T-helper 17 cell (primary cell): ENCODE measurements at places on chromosomes 1 and 21. TPM values are rescaled to one million over a fixed set of nuclear protein-coding genes. Genes with fewer than 3 reads are reported as not detected.

The ZNF695 gene
- not detected for total RNA-seq

The MECR gene
- total RNA-seq, result 8.0 TPM

The A3GALT2 gene
- total RNA-seq, result not detected

The NGF gene
- total RNA-seq, result not detected

The ARTN gene
- 0.52 TPM for total RNA-seq

The RGS2 gene
- 122 TPM for total RNA-seq

The TMEM200B gene
- not detected for total RNA-seq

The FAM131C gene
- total RNA-seq, result not detected

The PCP4 gene
- not detected for total RNA-seq

DNA sequence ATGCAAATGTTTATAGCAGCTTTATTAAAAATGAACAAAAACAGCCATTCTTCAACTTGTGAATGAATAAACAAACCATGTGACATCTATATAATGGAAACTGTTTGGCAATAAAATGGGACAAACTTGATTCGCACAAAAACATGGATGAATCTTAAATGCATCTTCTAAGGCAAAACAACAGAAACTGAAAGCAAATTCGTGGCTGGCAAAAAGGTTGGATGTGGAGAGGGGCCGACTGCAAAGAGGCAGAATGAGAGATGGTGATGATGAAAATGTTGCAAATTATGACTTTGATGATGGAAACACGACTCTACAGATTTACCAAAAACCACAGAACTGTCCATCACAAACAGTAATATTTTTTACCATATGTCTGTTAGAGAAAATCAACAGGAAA is 327.0 kb upstream of the NR5A2 start:
- no peak overlapping the region for H3K27ac ChIP-seq
- H3K4me1 ChIP-seq, result peaks cover 10% of the 10 kb centered on the region
- peaks cover 2% of the 10 kb centered on the region for H3K36me3 ChIP-seq
- H3K4me3 ChIP-seq, result peak overlapping the region; percentile 6

DNA sequence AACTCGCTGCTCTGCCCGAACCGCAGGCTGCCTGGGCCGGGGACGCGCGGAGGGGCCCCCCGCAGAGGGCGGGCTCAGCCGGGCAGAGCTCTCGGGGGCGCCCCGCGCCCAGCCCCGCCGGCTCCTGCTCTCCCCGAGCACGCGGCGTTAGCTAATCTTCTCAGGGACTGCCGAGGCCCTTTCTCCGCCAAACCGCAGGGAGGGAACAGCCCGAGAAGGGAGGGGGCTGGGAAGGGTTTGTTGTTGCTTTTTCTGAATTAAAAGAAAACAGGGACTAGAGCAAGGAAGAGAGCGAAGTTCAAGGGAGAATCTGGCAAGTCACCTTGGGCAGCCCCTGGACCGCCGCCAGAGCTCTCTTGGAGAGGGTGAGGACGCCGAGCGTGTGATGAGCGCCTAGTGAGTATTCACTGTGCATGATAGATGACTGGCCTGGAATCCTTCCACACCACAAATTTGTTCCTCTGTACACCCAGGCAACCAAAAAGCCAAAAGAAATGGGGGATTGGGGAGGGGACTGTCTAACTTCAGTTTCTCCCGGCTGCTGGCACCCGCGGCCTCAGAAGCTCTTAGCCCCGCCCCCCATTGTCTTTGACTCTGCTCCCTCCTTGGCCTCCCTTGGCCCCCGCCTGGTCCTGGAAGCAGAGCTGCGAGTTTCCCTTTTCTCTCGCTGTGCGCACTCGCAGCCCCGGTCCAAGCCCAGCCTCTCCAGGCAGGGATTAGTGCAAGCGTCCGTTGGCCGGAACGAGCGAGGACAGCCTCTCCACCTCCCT is 19.7 kb upstream of the LMX1A start:
- H3K27ac ChIP-seq, result no peak overlapping the region
- no peak for DNase-seq
- H3K27me3 ChIP-seq, result peaks cover 76% of the 10 kb centered on the region
- peak overlapping the region; percentile 83 for H3K4me3 ChIP-seq

DNA sequence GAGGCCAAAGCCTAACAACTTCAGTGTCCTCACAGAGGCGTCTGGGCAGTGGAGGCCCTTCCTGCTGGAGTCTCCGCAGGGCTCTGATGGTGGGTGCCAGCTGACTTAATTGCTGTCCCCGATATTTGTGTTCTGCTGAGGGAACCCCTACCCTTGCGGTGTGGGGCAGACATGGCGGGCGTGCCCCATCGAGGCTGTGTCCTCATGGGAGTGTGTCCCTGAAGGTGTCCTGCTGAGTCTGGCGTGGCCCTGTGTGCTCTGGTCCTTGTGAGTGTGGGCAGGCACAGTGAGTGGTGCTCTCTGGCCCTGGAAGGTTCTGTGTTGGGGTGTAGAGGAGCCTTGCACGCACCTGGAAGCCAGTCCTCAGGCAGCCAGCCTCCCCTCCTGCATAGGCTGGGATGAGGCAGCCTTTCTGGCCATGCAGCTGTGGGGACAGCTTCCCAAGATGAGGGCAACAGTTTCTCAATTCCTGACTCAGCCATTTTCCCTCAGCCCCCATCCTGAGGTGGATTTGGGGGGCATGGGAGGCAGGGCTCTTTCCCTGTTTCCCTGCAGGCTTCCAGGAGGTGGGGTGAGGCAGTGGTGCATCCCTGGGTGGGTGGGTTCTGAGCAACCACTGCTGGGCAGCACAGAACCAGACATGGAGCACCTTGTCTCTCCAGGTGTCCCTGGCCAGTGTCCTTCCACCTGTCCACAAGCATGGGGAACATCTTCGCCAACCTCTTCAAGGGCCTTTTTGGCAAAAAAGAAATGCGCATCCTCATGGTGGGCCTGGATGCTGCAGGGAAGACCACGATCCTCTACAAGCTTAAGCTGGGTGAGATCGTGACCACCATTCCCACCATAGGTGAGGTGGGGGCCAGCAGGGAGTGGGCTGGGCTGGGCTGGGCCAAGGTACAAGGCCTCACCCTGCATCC is 6.5 kb downstream of the C1orf35 start:
- peaks cover 5% of the 10 kb centered on the region for H3K36me3 ChIP-seq
- H3K27ac ChIP-seq, result peak overlapping the region; percentile 83
- peaks cover 28% of the 10 kb centered on the region for H3K4me1 ChIP-seq

- H3K36me3 ChIP-seq, result peaks cover 2% of the 10 kb centered on the region
- peaks cover 72% of the 10 kb centered on the region for H3K27me3 ChIP-seq
- DNase-seq, result no peak
- no peak overlapping the region for H3K4me3 ChIP-seq
Observed at GRCh38 chr1:214548988-214549387, 2.4 kb downstream of the PTPN14 start.

- no peak overlapping the region for H3K27ac ChIP-seq
- peaks cover 22% of the 10 kb centered on the region for H3K4me1 ChIP-seq
- DNase-seq, result no peak
- no peaks in the 10 kb centered on the region for H3K27me3 ChIP-seq
- no peaks in the 10 kb centered on the region for H3K36me3 ChIP-seq
- H3K4me3 ChIP-seq, result no peak overlapping the region
Observed at GRCh38 chr21:29293495-29293894, 5.2 kb upstream of the BACH1 start.

GRCh38 chr1:221078260-221078965 is 199.2 kb downstream of the HLX start:
- H3K27me3 ChIP-seq, result no peaks in the 10 kb centered on the region
- no peak for DNase-seq
- H3K27ac ChIP-seq, result no peak overlapping the region
- H3K36me3 ChIP-seq, result no peaks in the 10 kb centered on the region
- H3K4me3 ChIP-seq, result no peak overlapping the region

- peaks cover 2% of the 10 kb centered on the region for H3K4me1 ChIP-seq
- no peak overlapping the region for H3K4me3 ChIP-seq
- H3K27me3 ChIP-seq, result peaks cover 63% of the 10 kb centered on the region
- H3K36me3 ChIP-seq, result no peaks in the 10 kb centered on the region
- H3K27ac ChIP-seq, result no peak overlapping the region
Observed at GRCh38 chr1:217133958-217134856, 411.0 kb upstream of the ESRRG start.

DNA sequence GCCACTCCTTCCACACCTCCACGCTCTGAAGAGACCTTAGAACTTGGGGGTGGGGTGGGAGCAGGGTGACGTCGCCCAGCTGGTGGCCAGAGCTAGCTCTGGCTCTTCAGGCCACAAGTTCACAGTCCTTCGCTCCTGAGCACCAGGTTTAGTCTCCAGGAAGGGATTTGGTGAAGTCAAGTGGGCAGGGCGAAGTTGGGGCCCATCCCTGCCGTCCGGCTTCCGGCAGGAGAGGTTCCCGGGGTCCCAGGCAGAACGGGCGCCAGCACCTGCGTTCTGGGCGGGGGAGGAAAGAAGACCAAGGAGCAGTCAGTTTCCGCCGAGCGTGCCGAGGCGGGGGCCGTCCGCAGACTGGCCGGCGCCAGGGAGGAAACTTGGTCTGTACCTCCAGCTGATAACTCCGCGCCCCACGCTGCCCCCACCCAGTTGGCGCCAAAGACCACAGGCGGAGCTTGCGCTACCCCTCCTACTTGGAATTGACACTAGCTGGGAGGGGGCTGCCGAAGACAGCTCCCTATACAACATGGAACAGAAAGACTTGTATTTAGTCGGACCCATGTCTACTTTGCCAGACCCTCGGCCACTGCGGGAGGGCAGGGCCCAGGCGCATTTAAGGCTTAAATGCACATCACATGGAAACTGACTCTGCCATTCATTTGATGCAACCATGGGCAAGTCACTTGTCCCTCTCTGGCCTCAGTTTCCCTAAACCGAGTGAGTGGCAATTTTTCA is 995 bp downstream of the ID3 start:
- H3K27me3 ChIP-seq, result no peaks in the 10 kb centered on the region
- H3K4me3 ChIP-seq, result peak overlapping the region; percentile 94
- peak overlapping the region; percentile 90 for H3K27ac ChIP-seq

DNA sequence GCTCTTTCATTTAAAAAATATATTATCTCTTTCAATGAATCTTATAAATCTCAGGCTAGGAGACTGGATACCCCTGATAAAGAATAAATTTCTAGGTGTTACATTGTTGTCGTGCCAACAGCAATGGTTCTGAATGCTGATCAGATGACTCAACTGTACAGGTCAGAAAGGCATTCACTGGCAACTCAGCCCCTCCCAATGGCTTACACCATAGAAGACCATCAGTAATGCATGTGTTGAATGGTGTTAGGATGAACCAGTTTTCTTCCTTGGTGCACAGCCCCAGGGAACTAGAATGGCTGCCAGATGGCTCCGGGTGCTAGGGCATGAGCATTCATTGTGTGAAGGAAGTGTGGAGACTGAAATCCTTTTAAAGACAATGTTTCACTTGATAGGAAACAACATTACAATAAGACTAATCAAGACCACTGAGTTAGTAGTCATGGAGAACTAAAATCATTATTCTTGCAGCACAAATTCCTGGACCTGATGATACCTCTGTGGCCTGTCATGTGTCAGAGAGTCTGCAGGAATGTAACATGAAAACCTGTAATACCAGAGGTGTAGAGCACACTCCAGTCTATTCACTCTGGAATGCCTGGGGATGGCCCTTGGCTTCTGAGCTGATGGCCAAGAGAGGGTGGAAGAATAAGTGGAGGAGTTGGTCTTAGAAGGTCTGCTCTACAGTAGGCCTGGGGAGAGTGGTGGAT is 187.7 kb upstream of the LMO4 start:
- DNase-seq, result no peak
- H3K4me1 ChIP-seq, result no peaks in the 10 kb centered on the region
- H3K27ac ChIP-seq, result no peak overlapping the region

- H3K4me3 ChIP-seq, result no peak overlapping the region
- no peaks in the 10 kb centered on the region for H3K27me3 ChIP-seq
- H3K36me3 ChIP-seq, result no peaks in the 10 kb centered on the region
- DNase-seq, result no peak
- H3K4me1 ChIP-seq, result no peaks in the 10 kb centered on the region
Observed at GRCh38 chr1:188889166-188889565, 1588.5 kb downstream of the BRINP3 start.

- H3K4me3 ChIP-seq, result no peak overlapping the region
- no peak overlapping the region for H3K27ac ChIP-seq
- no peak for DNase-seq
- H3K27me3 ChIP-seq, result no peaks in the 10 kb centered on the region
- no peaks in the 10 kb centered on the region for H3K36me3 ChIP-seq
- H3K4me1 ChIP-seq, result no peaks in the 10 kb centered on the region
Observed at GRCh38 chr1:216346526-216346925, 76.7 kb downstream of the USH2A start.

DNA sequence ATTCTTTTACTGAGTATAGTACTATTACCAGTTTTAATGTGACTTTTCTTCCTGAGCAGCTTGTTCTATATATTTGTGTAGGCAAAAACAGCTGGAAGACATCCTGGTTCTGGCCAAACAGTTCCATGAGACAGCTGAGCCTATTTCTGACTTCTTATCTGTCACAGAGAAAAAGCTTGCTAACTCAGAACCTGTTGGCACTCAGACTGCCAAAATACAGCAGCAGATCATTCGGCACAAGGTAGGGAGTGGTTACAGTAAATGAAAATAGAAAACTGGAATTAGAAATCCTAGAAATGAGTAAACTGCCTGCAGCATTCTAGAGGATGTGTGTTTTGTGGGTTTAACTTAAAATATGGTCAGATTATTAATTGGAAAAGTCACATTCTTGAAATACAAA is 64.1 kb upstream of the BMP8A start:
- H3K4me1 ChIP-seq, result peaks cover 22% of the 10 kb centered on the region
- H3K27ac ChIP-seq, result peak overlapping the region; percentile 43
- H3K36me3 ChIP-seq, result peaks cover 13% of the 10 kb centered on the region
- no peaks in the 10 kb centered on the region for H3K27me3 ChIP-seq
- H3K4me3 ChIP-seq, result no peak overlapping the region

GRCh38 chr1:61287734-61288133 is 205.4 kb downstream of the NFIA start:
- no peak for DNase-seq
- H3K36me3 ChIP-seq, result no peaks in the 10 kb centered on the region
- H3K27me3 ChIP-seq, result peaks cover 5% of the 10 kb centered on the region
- no peaks in the 10 kb centered on the region for H3K4me1 ChIP-seq
- no peak overlapping the region for H3K4me3 ChIP-seq

- no peak for DNase-seq
- H3K4me1 ChIP-seq, result no peaks in the 10 kb centered on the region
- no peaks in the 10 kb centered on the region for H3K27me3 ChIP-seq
- H3K27ac ChIP-seq, result no peak overlapping the region
- peaks cover 8% of the 10 kb centered on the region for H3K36me3 ChIP-seq
Observed at GRCh38 chr1:97368296-97368695, 552.5 kb downstream of the DPYD start.

DNA sequence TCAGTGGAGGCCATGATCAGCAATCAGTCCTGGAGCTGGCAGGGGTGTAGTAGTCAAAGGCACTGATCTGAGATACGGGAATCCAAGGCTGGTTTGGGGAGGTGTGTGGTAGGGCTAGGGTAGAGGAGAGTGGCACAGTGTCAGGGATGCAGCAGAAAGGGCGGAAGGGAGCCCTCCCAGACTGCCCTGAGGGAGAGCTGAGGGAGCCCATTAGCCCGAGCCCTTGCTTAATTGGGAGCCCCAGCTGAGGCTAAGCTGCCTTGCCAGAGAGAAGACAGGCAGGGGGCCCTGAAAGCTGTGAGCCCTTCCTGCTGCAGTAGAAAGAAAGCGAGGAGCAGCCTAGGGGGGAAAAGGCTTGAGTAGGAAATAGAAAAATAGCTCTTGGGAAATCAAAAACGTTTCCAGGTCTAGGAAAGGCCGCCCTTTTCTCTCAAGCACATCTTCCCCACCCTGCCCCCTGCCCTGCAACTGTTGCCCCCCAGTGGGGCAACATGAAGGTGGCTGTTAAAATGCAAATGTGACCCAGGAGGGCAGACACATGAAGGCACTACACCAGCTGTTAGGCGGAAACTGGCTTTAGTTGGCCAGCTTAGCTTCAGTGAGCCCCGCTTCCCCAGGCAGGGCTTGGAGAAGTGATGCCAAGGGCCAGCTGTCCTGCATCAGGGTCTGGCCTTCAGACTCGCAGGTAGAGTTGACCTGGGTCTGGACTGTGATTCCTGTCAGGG is 106.2 kb downstream of the UCK2 start:
- peaks cover 2% of the 10 kb centered on the region for H3K4me1 ChIP-seq
- H3K27me3 ChIP-seq, result peaks cover 20% of the 10 kb centered on the region
- H3K4me3 ChIP-seq, result no peak overlapping the region
- H3K36me3 ChIP-seq, result no peaks in the 10 kb centered on the region
- no peak for DNase-seq
- H3K27ac ChIP-seq, result no peak overlapping the region
